Vagina (tissue), 2 donors: ENCODE measurements at places on chromosomes 6 and 20. TPM values are rescaled to one million over a fixed set of nuclear protein-coding genes. Genes with fewer than 3 reads are reported as not detected.

DNA sequence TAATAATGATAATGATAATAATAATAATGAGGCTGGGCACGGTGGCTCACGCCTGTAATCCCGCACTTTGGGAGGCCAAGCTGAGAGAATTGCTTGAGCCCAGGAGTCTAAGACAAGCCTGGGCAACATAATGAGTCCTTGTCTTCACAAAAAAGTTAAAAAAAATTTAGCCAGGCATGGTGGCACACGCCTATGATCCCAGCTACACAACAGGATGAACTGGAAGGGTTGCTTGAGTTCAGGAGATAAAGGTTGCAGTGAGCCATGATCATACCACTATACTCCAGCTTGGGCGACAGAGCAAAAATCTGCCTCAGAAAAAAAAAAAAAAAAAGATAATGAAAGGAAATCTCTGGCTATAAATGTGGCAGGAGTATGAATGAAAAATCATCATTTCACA is 213.4 kb downstream of the HIVEP2 start:
- DNase-seq, result no peak

The RHAG gene
- 2.5 TPM for total RNA-seq

DNA sequence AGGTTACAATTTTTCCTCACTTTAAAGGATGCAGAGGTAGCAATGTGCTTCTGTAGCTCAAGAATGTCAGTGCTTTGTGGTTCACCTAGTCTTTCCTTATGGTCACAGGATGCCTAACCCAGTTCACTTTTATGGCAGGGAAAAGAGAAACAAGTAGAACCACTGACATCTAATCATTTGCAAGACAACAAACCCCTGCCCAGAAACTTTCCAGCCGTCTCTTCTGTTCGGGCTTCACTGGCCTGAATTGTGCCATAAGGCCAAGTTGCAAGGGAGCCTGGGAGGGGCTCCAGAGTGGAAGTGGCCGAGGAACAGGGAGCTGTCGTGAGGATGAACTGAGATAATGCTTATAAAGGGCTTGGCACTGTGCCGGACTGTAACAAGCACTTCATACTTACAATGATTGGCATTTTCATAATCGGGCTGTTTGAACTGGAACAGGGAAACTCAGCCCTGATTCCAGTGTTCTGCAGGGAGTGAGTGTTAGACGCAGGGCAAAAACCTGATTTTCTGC is 212.6 kb downstream of the BCAS1 start:
- DNase-seq, result no peak

- no peak for DNase-seq
Observed at GRCh38 chr6:90369024-90369519, 72.4 kb upstream of the BACH2 start.

The LY6G6C gene
- total RNA-seq, result not detected

DNA sequence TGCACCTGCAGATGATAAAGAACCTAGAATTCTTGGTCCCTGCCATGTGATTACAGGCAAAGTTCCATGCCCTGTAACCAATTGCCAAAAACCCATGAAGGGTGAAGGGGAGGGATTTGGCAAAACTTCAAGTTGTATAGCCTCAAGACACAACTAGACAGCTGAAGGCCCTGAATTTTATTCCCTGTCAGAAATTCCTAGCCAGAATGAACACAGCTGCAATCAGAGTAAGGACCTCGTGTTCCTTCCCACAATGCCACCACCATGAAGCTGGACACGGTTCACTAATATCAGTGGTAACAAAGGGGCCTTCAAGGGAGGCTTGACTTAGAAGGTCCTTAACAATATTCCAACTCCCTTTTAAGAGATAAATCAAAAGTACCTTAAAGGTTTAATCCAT is 22.5 kb upstream of the IRAK1BP1 start:
- DNase-seq, result no peak

The ABCF1 gene
- total RNA-seq, result 29.5 TPM

GRCh38 chr20:53568351-53568750 is 25.3 kb downstream of the ZNF217 start:
- DNase-seq, result peak; percentile 49

The SYCP2L gene
- 0.25 TPM for total RNA-seq

The KCNQ2 gene
- 1.2 TPM for total RNA-seq

GRCh38 chr20:25464501-25465242 is 57.2 kb downstream of the GINS1 start:
- no peak for DNase-seq

- DNase-seq, result no peak
Observed at GRCh38 chr6:126718600-126719327, 378.8 kb downstream of the CENPW start.

DNA sequence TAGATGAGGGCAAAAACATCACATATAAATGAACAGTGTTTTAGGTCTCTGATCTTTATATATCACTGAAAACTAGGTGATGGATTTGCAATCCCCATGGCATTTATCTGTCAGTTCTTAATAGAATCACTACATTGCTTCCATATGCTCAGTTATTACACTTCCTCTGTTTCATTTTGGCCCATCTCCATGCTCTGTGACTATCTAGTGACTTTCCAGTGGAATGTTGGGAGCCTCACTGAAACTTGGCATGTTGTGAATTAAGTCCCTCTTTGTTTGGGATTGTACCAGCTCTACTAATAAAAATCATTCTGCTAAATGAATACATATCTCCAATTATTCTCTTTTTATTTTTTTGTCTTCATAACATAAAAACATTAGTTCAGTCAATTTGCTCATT is 226.1 kb upstream of the CEP162 start:
- DNase-seq, result no peak

The DLK2 gene
- 3.9 TPM for total RNA-seq

The CLVS2 gene
- 1.5 TPM for total RNA-seq

- no peak for DNase-seq
Observed at GRCh38 chr6:44456070-44456965, 68.8 kb downstream of the CDC5L start.

The ALDH8A1 gene
- total RNA-seq, result not detected

DNA sequence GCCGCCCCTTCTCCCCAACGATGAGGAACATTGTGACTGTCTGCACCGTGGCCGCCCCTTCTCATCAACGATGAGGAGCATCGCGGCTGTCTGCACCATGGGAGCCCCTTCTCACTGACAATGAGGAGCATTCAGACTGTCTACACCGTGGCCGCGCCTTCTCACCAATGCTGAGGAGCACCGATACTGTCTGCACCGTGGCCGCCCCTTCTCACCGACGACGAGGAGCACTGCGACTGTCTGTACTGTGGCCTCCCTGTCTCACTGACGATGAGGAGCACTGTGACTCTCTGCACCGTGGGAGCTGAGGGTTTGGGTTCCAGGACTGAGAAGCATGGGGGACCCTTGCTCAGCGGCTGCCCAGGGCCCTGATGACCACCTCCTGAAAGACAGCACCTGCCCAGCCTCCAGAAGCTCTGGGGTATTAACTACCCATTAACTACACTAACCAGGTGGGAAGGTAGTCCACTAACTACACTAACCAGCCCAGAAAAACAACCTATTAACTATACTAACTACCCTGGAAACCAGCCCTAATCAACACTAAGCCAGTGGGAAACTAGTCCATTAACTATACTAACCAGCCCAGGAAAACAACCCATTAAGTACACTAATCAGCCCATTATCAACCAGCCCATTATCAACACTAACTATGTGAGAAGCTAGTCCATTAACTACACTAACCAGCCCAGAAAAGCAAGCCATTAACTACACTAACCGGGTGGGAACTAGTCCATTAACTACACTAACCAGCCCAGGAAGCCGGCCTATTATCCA is 116.9 kb downstream of the TAF4 start:
- DNase-seq, result no peak

- no peak for DNase-seq
Observed at GRCh38 chr6:78110641-78111040, 457.8 kb downstream of the MEI4 start.

DNA sequence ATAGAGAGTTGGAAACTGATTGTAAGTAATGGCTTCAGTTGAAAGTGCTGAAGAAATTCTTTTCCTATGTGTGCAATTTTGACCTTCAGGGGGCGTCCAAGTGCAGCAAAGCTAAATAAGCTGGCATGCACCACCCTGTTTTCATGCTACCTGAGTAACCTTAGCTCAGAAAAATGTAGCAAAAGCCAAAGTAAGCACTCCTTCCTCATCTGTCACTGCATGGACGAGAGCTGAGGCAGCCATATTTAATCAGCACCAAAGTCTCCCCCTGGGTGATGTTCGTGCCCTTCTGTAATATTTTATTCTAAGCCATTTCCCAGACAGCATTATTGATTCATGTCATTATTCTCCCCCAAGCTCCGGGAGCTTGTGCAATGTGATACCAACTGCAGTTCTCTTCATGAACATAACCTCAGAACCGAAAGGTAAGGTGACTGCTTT is 123.1 kb downstream of the RPS12 start:
- no peak for DNase-seq

The EPB41L1 gene
- total RNA-seq, result 54.8 TPM

GRCh38 chr6:161033667-161034066 is 42.1 kb downstream of the MAP3K4 start:
- no peak for DNase-seq

DNA sequence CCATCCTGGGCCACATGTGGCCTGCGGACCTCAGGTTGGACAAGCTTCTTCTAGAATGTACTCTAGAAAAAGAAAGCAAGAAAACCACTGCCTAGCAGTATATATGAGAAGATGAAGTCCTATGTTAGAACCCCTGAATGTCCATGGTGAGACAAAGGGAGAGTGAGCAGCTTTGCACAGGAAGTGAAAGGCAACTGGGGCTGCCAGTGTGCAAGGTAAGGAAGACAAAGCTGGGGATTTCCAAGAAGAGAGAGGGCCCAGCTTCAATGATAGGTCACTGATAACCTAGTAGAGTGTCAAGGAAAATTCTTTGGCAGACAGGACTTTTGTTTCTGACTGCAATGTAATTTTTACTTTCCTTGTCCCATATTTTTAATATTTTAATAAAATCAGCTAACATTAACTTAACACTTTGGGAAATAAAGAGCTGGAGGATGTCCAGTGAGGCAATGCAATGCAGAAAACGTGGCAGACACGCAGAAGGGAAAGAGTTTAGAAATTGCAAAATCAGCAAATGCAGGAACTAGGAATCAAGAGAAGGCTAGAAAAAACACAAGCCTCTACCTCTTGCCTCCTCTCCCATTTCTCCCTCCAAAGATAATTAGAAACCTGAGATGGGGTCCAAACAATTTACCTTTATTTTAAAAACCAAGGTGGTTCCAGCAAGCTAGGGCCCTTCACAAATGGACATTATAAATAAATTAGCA is 47.4 kb downstream of the CYP39A1 start:
- DNase-seq, result no peak

DNA sequence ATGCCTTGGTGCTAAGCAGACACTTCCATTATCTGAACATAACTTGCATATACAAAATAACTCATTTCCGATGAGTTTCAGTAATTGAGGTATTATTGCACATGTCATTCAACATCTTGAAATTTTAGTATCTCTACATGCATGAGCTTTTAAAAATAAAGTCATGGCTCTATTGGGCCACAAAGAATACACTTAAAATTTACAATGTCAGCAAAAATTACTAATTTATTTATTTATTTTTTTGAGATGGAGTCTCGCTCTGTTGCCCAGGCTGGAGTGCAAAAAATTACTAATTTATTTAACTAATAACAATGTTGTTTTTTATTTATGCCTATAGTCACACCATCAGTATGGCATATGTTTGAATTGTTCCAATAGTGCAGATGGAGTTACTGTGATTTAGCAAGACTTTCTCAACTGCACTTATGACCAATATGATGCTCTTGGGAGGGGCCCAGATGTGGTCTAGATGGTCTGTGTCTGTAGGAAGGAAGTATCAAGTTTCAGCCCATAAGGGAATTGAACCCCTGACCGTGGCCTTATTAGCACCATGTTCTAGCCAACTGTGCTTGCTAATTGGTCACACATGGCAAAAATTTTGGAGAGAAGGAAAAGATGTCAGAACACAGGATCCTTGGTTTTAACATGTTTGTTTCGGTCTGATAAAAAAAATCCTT is 370.7 kb upstream of the TSHZ2 start:
- DNase-seq, result no peak

DNA sequence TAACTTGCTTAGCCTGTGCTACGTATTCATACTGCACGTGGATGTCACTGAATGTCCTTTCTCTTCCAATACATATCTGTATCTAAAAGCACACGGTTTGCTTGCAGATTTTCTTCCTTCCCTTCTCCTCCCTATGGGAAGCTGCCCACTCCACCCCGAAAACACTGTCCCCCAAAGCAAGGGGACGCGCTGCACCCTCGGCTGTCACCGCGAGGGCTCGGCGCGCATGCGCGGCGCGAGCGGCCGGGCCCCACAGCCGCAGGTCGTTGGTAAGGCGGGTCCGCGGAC is 659 bp downstream of the TMX4 start:
- no peak for DNase-seq

DNA sequence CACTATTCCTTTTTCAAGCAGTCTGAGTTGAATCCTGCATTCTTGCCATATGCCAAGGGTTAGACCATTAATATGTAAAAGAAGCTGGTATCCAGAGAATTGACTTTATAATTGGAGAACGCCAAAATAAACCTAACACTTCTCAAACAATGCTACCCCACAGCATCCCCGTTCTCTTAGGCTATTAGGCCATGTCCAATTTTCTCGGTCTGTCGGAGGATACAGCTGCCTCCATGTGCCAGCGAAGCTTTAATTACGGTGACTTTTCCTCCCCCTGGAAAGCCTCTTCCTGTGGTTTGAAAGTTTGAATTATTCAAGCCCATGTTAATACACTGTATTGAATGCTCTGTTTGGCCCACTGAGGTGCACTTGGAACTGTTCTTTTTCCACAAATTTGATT is 60.5 kb downstream of the HS3ST5 start:
- DNase-seq, result no peak

The CALHM5 gene
- 2.2 TPM for total RNA-seq

GRCh38 chr6:134512981-134513391 is 195.1 kb upstream of the SGK1 start:
- DNase-seq, result no peak

DNA sequence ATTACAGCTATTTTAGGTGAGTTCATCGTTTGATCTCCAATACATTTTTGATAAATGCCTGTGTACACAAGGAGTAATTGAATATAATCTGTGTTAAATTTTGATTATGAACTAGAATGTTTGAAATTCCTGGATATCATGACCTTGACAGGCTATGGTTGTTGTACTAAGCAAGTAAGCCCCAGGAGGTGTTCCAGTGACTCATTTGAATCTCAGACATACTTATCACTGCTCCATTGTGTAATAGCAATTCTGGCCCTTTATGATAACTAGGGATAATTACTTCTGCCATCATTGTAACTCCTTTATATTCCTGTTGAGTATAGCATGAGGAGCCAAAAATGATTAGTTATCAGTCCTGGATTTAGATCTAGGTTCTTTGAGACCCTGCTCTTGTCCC is 1424.6 kb upstream of the ADGRB3 start:
- no peak for DNase-seq

- DNase-seq, result peak; percentile 64
Observed at GRCh38 chr20:30286157-30286556, 971.3 kb upstream of the DEFB115 start.

The HLA-DOB gene
- total RNA-seq, result 2.7 TPM

The CCR6 gene
- total RNA-seq, result 1.2 TPM

The ANGPT4 gene
- 0.98 TPM for total RNA-seq

- DNase-seq, result no peak
Observed at GRCh38 chr6:47358440-47359225, 48.9 kb upstream of the TNFRSF21 start.
